ENCODE measurements at places on chromosomes 3 and 15. TPM values are rescaled to one million over a fixed set of nuclear protein-coding genes. Genes with fewer than 3 reads are reported as not detected.

DNA sequence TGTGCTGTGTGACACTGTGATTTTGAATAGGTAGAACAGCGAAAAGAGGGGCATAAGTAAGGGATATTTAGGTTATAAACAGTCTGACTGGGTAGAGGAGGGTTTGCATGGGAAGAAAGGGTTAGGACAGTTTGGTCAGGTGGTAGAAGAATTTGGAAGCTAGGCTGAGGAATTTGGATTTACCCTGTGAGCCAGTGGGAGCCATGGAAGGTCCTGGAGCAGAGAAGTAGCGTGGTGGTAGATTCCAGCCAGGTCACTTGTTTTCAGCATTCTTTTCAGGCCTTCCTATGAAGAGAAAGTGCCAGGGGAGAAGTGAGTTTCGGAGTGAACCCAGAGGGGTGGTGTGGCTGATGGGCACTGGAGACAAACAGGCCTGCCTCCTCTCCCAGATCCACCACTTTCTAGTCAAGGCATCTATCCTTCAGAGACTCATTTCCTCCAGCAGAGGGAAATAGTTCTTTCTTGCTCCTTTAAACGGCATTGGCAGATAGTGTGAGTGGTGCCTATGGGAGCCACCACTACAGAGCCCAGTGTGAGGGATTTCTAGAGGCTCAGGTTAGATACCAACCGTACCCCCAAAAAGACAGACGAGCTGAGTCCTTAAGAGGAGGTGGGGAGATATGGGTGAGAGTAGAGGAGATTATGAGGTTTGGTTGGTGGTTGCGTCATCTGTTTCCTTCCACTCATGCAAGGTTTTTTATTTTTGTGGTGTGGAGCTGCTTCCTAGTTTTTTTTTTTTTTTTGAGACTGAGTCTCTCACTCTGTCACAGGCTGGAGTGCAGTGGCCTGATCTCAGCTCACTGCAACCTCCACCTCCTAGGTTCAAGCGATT is 21.2 kb downstream of the PXK start:
- no peaks in the 10 kb centered on the region for H3K36me3 ChIP-seq
- H3K27ac ChIP-seq = no peak overlapping the region
- DNase-seq = no peak
- H3K27me3 ChIP-seq = no peaks in the 10 kb centered on the region
- peaks cover 8% of the 10 kb centered on the region for H3K4me1 ChIP-seq

The CYP11A1 gene
- not detected for total RNA-seq

The CAMKV gene
- not detected for total RNA-seq

The ZPLD1 gene
- total RNA-seq = 0.18 TPM

- peaks cover 3% of the 10 kb centered on the region for H3K27me3 ChIP-seq
- no peaks in the 10 kb centered on the region for H3K36me3 ChIP-seq
- H3K27ac ChIP-seq = no peak overlapping the region
Observed at GRCh38 chr15:100544338-100544841, 15.6 kb upstream of the CERS3 start.

The MCTP2 gene
- 14.9 TPM for total RNA-seq

The LTF gene
- 11.1 TPM for total RNA-seq

The MORC1 gene
- not detected for total RNA-seq

DNA sequence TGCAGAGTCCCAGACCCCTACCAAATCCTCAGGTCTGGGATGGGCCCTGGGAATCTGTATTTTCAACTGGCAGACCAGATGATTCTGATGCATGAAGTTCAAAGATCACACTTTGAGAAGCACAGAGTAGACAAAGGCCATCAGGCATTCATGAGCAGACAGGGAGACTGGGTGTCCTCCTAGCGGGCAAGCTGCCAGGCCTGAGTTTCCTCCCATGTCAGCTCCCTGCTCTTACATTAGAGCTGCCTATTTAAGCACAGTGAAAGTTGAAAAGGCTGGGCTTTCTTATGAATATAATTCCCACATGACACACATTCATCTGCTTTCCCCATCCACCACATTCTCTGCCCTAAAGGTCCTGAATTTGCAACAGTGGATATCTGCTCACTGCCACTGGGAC is 14.0 kb downstream of the CAPN3 start:
- no peak overlapping the region for H3K27ac ChIP-seq
- no peak overlapping the region for H3K4me3 ChIP-seq
- H3K4me1 ChIP-seq = no peaks in the 10 kb centered on the region
- H3K27me3 ChIP-seq = no peaks in the 10 kb centered on the region

GRCh38 chr15:63892794-63893441 is 59.2 kb upstream of the HERC1 start:
- H3K36me3 ChIP-seq = no peaks in the 10 kb centered on the region
- no peak for DNase-seq
- no peak overlapping the region for H3K4me3 ChIP-seq
- H3K4me1 ChIP-seq = no peaks in the 10 kb centered on the region

DNA sequence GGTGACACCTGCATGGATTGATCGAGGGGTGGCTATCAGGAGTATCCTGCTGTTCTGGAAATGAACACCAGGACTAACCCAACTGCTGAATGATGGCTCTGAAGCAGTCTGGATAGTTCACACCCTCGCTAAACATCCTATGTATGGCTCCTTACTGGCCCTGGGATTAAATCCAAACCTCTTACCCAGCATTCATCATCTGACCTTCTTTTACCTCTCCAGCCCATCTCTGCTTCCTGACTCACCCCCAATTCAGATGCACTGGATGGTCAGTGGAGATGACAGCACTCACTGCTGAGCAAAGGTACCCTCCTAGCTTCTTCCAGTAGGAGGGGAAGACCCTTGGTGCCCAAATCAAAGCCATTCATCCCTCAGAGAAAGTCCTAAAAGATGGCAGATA is 235.2 kb upstream of the TRIM42 start:
- H3K4me1 ChIP-seq = no peaks in the 10 kb centered on the region
- H3K4me3 ChIP-seq = no peak overlapping the region
- H3K27ac ChIP-seq = no peak overlapping the region
- DNase-seq = no peak

GRCh38 chr15:95277266-95277665 is 1045.9 kb downstream of the MCTP2 start:
- H3K36me3 ChIP-seq = no peaks in the 10 kb centered on the region
- no peaks in the 10 kb centered on the region for H3K4me1 ChIP-seq
- DNase-seq = no peak
- H3K4me3 ChIP-seq = no peak overlapping the region

DNA sequence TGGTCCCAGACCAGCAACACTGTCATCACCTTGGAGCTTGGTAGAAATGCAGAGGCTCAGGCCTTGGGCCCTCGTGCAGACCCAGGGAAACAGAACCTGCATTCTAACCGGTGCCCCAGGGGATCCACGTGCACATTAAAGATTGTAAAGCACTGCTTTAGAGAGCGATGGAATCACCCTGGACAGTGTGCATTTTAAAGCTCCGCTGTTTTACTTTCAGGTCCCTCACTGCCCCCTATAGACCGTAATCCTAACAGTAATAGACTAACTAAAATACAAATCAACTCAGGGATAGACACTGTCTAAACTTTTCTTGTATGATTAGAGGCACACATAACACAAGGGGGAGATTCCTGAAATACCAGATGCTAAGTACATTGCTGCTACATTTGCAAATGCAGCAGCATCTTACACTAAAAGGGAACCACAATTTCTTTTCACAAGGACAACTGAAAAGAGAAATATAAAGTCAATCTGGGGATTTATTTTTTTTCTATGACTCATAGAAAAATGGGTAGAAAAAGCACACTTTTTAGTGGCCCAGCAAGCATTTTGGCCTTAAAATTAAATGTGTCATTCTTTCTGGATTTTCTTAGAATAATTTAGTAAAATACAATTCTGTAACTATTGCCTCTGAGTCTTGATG is 10.5 kb upstream of the SH3GL3 start:
- H3K4me1 ChIP-seq = no peaks in the 10 kb centered on the region
- no peak overlapping the region for H3K27ac ChIP-seq
- H3K27me3 ChIP-seq = no peaks in the 10 kb centered on the region

DNA sequence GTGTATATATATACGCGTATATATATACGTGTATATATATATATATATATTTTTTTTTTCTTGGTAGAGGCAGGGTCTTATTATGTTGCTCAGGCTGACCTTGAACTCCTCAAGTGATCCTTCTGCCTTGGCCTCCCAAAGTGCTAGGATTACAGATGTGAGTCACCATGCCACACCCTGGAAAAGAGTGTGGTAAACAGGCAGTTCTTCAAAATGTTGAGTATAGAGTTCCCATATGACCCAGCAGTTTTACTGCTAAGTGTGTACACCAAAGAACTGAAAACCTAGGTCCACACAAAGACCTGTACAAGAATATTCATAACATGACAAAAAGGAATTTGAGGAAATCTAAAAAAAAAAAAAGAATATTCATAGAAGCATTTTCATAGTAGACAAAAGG is 71.8 kb upstream of the GCNT3 start:
- no peaks in the 10 kb centered on the region for H3K27me3 ChIP-seq
- H3K36me3 ChIP-seq = no peaks in the 10 kb centered on the region
- H3K4me3 ChIP-seq = no peak overlapping the region
- H3K4me1 ChIP-seq = no peaks in the 10 kb centered on the region
- DNase-seq = no peak

The DUOX2 gene
- total RNA-seq = 1.1 TPM

DNA sequence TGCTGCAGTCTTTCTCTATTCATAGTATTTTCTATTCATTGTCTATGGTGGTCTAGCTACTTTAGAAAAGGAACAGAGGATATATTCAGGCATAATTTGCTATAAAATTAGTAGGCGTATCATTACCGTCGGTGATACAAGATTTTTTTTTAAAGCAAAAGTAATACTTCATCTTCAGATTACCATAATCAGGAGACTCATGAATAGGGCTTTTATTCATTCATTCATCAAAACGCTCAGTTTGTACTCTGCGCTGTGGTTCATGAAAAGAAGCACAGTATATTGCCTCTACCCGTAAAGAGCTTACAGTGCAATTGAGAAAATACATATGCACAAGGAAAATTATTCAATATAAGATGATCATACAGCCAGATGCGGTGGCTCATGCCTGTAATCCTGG is 136.7 kb upstream of the CHRM5 start:
- no peaks in the 10 kb centered on the region for H3K36me3 ChIP-seq
- no peak overlapping the region for H3K27ac ChIP-seq
- no peaks in the 10 kb centered on the region for H3K4me1 ChIP-seq
- H3K27me3 ChIP-seq = no peaks in the 10 kb centered on the region

- H3K36me3 ChIP-seq = no peaks in the 10 kb centered on the region
- no peak overlapping the region for H3K27ac ChIP-seq
- H3K4me1 ChIP-seq = peaks cover 40% of the 10 kb centered on the region
- DNase-seq = no peak
Observed at GRCh38 chr15:90044916-90045371, 43.8 kb downstream of the ZNF710 start.

DNA sequence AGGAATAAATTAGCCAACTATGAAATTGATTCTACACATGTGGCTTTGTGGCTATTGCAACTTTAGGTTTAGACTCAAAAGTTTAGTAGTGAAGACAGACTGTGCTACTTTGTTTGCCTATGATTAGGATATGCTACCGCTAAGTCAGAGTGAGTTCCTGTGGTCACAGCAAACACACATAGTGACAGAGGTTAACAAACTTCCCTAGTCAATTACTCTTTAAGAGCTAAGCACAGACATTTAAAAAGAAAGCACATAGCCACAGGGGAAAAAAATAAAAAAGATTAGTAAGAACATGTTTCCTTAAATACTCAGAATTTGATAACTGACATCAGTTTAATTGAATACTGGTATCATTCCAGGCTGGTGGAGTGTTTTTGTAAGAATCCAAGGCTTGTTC is 207.1 kb downstream of the GBE1 start:
- H3K4me1 ChIP-seq = no peaks in the 10 kb centered on the region
- DNase-seq = no peak
- H3K27ac ChIP-seq = no peak overlapping the region
- H3K4me3 ChIP-seq = no peak overlapping the region
- no peaks in the 10 kb centered on the region for H3K27me3 ChIP-seq

DNA sequence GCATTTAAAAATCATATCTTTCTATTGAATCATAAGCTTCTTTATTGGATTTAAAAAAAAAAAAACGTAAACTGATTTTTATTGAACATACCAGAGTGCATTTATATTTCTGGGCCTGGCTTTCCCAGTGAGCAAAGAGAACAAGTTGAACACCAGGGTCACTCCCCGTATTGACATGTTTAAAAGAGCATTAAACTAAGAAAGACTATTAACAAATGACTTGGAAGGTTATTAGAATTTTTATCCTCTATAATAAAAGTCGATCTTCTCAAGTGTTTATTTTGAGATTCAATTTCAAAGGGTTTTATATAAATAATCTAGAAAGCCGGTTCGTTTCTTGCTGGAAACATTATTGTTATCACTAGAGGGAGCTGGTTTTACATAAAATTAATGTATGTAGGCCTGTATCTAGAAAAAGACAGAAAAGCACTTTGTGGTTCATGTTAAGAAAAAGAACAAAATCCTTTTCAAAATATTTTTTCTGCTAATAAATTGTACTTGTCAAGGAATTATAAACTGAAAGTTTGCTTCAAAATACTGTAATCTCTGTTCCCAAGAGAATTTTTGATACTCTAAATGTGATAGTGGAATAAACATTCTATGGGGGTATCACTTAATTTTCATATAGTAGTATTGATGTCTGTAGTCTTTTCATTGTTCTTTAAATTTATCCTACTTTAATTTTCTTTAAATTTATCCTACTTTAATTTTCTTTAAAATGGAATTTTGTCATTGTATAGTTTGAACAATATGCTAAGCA is 321.8 kb upstream of the MME start:
- DNase-seq = no peak
- no peaks in the 10 kb centered on the region for H3K27me3 ChIP-seq
- no peak overlapping the region for H3K27ac ChIP-seq
- H3K4me1 ChIP-seq = no peaks in the 10 kb centered on the region
- no peak overlapping the region for H3K4me3 ChIP-seq
- no peaks in the 10 kb centered on the region for H3K36me3 ChIP-seq

DNA sequence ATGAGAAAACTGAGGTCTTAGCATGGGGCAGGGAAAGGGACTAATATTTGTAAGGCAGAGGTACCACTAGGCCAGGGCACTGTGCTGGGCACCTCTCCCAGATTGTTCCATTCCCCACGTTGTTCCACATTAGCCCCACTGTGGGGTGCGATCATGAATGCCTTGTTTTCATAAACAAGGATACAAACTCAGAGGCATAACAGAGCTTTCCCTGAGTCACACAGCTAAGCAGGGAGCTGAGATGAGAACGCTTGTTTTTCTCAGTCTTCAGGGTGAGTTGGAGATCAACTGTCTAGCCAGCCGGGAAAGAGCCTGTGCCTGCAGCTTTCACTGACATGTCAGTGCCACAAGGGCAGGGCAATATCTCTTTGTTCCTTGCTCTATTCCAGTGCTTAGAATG is 47.9 kb upstream of the ITGA11 start:
- H3K4me3 ChIP-seq = no peak overlapping the region
- H3K27me3 ChIP-seq = no peaks in the 10 kb centered on the region
- H3K36me3 ChIP-seq = no peaks in the 10 kb centered on the region
- no peak for DNase-seq
- no peak overlapping the region for H3K27ac ChIP-seq

GRCh38 chr15:67105065-67105951 is 39.9 kb downstream of the SMAD3 start:
- no peaks in the 10 kb centered on the region for H3K36me3 ChIP-seq
- no peaks in the 10 kb centered on the region for H3K27me3 ChIP-seq
- DNase-seq = no peak
- peak overlapping the region; percentile 75 for H3K27ac ChIP-seq

Data from pancreas (tissue), 10 donors.